ENCODE measurements at places on chromosomes 2 and 18.

DNA sequence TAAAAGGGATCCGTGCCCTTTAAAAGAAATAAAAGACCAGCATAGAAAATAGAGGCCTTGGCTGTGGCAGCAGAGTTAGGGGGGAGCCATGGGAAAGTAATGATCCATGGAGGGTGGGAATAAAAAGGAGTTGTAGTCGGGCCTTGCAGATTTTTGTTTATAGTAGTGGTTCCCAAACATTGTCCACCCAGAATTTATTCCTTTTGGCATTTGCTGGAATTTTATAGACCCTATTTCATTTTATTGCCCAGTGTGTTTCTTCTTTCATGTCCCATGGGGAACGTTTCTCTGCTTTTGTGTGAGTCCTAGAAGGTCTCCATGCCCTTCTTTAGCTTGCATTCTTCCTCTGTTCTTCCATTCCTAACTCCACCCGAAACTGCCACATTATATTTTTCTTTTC lies 222.2 kb downstream of the LTBP1 start:
- DNase-seq = no peak

DNA sequence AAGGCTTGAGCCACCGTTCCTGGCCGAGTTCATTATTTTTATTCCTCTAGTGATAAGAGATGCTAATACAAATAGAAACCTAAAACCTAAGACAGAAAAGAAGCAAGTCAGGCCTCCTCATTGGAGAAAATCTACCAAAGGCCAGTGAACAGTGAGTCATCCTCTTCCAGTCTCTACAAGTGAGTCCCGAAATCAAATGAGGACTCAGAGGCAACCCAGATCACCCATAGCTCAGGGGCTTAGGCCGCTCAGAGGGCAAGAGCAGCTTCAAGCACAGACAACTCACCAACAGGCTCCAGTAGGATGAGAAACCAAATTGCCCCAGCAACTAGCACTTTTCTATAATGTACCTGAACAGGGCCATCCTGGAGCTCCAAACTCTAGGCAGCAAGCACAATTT lies 42.7 kb upstream of the ACMSD start:
- no peak for DNase-seq

GRCh38 chr2:120150040-120150482 lies 73.1 kb downstream of the TMEM185B start:
- DNase-seq = no peak

- DNase-seq = no peak
These were observed 185.1 kb upstream of the LHCGR start for GRCh38 chr2:48940606-48941005.

DNA sequence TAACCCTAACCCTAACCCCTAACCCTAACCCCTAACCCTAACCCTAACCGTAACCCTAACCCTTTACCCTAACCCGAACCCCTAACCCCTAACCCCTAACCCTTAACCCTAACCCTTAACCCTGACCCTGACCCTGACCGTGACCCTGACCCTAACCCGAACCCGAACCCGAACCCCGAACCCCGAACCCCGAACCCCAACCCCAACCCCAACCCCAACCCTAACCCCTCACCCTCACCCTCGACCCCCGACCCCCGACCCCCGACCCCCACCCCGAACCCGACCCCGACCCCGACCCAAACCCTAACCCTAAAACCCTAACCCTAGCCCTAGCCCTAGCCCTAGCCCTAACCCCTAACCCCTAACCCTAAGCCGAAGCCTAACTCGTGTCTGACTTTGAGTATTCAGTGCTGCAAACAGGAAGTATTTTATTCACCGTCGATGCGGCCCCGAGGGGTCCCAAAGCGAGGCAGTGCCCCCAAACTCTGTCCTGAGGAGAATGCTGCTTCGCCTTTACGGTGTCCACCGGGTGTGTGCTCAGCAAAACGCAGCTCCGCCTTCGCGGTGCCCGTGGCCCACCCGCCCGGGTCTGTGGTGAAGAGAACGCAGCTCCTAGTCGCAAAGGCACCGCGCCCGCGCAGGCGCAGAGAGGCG lies 36.0 kb downstream of the FAM110C start:
- no peak for DNase-seq

Data from LNCaP clone FGC (cell line).